ENCODE measurements at places on chromosomes 5 and 9.

DNA sequence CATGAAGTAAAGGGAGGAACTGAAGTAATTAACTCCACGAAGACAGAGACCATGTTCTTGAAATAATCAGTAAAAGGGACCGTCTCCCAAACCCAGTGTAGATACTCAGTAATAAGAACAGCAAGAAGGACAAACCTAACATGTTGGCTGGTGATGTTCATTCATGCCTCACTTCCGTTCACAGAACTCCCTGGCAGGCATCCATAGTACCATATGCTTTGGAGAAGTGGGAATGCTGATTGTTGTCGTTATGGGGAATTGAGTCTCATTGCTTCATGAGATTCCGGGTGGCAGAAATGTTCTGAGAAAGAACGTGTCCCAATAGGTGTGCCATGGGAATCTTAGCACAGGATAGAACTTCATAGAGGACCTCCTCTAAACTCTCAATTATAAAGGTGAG lies 452.3 kb downstream of the ZSWIM6 start:
- no peak for DNase-seq

- DNase-seq = no peak
Measured at GRCh38 chr9:129570450-129571297, 50.2 kb downstream of the C9orf50 start.

DNA sequence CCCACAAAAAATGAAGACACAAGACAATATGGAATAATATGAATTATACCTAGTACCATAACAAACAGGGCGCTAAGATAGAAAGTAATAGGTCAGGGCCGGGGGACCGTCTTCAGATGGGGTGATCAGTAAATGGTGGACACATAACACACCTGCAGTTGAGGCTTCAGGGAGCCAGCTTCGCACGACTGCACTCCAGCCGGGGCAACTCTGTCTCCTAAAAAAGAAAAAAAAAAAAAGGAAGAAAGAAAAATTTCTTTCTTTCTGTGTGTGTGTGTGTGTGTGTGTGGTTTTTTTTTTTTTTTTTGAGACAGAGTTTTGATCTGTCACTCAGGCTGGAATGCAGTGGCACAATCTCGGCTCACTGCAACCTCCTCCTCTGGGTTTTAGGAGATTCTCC lies 75.0 kb upstream of the HSPA9 start:
- DNase-seq = no peak

GRCh38 chr9:23669776-23670175 lies 156.3 kb downstream of the ELAVL2 start:
- DNase-seq = no peak

DNA sequence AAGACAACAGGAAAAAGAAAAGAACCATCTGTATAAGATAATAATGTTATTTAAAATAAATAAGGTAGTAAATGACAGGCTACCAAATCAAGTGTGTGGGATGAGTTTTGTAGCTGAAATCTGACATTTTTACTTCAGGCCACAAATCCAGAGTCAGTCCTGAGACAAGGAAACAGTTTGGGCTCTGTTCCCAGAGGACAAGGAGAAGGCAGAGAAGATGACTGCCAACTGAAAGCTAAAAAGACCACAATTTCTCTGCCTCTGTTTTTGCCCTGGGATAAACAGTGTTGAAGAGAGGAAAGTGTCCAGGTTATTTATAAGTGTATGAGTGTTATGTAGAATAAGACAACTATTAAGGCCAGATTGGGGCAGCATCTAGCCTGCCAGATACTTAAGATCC lies 180.5 kb downstream of the NFIB start:
- DNase-seq = no peak

DNA sequence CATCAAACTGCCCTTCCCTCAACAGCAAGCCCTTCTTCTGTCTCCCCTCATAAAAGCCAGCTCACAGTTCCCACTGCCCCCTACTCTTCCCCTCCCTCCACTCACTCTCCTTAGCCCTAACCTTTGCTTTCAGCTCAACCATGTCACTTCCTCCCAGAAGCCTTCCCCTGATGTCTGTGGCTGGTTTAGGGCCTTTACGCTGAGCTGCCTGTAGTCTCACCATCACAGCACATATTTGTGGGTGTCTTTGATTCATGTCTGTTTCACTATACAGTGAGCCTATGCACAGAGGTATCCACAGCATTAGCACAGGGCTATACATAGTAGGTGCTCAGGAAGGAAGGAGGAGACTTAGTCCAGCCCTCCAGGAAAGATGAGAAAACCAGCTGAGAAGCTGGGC lies 34.7 kb downstream of the C9orf50 start:
- peak; percentile 31 for DNase-seq

DNA sequence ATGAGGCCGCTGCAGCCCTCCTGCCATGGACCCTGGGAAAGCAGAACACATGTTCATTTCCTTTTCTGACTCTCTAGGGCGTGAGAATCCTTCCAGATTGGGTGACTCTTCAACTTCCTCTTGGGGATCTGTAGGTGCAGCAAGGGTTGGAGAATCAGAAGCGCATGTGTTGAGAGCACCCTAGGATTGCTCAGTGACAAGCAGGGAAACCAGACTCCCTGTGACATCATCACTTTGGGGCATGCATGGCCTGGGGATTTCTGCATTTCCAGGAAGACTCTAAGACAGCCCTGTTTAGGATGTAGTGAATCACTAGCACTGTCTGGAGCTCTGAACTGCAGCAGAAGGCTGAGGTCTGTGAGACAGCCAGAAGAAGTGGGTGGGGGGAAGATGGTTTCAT lies 15.1 kb upstream of the LCP2 start:
- DNase-seq = peak; percentile 83

DNA sequence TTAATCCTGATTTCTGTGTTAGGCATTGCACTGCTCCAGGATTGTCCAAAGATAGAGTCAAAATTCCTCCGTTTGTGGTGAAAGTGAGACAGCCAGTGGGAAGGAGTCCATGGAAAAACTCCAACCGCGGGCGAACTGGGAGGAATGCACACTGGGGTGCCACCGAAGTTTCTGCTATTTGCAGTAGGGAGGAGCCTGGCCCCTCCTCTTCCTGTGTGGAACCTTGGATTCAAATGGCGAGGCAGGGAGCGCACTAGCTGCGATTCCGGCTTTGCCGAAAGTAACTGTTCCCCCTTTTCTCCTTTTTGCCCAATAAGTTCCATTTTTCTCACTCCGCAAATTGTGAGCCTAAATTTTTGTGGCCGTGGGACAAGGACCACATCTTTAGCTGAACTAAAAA lies 9.3 kb downstream of the BAAT start:
- no peak for DNase-seq

- no peak for DNase-seq
Measured at GRCh38 chr5:14200312-14200990, 57.3 kb downstream of the TRIO start.

DNA sequence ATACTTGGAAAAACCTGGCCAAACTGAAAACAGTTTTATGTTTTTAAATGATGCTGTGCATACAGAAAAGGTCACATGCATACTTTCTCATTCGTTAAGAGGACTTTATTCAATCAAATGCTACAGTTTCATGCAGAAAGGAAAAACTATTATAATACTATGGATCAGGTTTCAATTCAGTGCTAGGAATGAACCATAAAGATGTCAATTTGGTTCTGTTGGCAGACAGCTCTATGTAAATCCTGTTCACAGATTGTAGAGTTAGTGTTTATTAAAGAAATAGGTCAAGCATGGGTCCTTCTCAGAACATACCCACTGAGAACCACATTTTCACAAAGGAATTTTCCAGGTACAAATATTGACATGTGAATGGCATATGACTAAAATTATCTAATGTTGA lies 57.1 kb downstream of the RETREG1 start:
- DNase-seq = no peak

DNA sequence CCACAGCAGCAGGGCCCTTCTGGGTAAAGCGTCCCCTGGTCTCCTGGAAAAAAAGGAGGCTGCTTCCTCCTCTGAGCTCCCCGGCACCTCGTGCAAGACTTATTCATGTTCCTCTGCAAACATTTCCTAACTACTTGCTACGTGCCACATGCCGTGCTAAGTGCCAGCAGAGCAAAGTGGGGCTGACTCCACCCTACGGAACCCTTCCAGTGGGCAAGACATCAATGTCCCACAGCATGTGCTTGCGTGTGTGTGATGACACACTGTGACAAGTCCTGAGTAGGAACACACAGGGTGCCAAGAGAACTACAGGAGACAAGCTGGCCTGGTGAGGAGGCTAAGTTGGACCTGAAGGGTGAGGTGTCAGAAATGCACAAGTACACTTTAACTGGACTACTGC lies 57.4 kb downstream of the SEMA4D start:
- no peak for DNase-seq

GRCh38 chr9:88933607-88934379 lies 57.5 kb upstream of the S1PR3 start:
- DNase-seq = no peak

- no peak for DNase-seq
Measured at GRCh38 chr9:87063246-87063645, 115.9 kb upstream of the GAS1 start.

DNA sequence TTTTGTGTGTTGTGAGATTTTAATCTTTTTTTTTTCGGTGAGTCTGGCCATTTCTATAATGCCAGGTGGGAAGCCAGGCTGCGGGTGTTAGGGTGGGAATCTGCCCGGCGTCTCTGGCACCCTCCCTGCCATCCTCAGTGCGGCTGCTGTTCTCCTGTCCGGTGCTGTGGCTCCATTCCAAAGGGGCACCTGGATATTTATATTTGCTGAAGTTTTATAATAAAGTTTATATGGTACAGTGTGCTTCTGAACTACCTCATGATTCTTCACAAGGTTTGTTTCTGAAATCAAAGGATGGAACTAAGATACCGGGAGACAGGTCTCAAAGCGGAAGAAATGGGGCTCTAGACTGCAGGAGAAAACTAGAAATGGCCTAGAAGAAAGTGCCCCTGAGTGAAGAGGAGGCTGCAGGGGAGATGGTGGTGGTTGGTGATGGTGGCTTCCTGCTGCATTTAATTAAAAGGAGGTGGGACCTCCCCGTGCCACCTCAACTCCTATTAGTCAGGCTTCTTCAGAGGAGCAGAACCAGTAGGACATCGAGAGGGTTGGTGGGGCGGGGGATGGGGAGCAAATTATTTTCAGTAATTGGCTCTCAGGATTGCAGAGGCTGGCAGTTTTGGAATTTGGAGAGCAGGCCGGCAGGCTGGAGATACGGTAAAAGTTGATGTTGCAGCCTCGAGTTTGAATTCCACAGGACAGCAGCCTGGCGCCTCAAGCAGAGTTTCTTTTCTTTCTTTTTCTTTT lies 102.2 kb upstream of the ICE1 start:
- DNase-seq = no peak

DNA sequence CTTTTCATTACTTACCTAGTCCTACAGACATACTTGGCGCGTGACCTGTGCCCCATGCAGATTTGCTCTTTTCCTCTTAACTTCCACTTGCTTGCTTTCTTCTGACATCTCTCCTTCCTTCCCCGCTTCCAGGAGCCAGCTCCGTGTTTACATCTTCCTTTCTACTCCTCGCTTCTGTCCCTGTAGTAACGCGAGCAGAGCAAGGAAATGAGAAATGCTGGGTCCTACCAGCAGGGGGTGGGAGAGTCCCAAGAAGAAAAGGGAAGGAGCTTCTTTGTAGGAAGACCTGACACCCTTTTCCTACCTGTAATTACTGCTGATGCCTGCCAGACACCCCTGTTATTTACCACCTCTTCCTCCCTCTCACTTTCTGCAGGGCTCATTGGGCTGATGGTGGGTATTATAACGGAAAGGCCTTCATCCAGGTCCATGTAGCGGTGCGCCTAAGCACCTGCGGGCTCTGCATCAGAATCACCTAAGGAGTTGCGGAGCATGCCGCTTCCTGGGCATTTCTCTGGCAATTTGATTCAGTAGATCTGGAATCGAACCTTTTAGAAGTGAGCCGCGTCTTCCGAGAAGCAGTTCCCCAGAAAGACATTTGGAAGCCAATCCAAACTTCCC lies 1260.8 kb upstream of the WWC1 start:
- no peak for DNase-seq

DNA sequence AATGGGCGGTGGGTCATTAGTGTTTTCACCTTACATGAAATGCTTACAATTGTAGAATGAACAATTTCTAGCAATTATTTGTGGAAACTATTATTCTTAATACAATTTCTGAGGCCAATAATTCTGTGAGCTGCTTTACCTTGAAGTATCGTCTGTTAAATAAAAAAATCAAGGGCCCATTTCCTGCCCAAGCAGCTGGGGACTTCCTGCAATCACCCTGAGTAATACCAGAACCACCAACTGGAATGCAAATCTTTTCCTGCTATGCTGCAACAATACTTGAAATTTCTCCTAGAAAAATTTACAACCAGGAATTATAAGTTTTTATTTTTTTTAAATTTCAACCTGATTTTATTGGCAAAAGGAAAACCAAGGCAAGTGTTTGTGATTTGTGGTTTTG lies 52.6 kb downstream of the ADAMTS16 start:
- DNase-seq = no peak

DNA sequence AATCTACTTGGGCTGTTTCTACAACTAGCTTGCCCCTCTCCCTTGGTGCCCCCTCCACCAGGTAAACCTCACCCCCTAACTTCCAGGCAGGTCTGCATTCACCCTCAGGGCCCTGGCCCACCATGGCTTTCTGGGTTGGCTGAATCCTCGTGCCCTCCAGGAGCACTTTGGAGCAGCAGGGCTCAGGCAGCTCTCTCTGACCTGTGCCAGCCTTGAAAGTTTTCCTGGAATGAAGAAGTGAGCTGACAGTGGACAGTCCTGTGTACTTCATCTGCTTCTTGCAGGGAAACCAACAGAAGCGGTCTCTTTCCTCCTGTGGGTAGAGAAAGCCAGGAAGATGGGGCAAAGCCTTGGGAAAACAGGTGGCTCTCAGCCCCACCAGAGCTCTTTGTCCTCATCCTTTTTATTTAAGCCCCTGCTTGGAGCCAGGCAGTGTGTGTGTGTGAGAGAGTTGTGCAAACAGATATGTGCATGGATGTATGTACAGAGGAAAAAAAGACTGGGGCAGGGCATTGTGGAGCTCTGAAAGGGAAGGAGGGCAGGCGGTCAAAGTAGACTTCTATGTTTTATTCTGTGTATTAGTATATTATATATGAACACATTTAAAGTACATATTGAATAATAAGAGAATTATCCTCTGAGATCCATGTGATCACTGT lies 62.3 kb upstream of the SPRY4 start:
- DNase-seq = no peak

- no peak for DNase-seq
Measured at GRCh38 chr5:1760231-1760630, 39.4 kb downstream of the MRPL36 start.

DNA sequence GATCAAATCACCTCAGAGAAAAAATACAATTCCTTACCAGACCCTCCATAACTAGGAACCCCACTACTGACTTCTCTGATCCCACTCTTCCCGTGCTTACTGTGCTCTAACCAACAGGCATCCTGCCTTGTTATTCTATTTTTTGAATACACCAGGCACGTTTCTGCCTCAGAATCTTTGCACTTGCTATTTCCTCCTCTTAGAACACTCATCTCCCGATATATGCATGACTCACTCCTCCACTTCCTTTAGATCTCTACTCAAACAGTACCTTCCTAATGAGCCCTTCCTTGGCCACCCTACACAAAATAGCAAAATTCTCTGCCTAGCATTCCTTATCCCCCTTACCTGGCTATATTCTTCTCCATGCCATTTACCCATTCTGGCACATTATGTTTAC lies 43.9 kb downstream of the MAPKAP1 start:
- no peak for DNase-seq

GRCh38 chr9:123058834-123059233 lies 25.4 kb downstream of the GPR21 start:
- no peak for DNase-seq

GRCh38 chr5:62707131-62707530 lies 128.5 kb downstream of the LRRC70 start:
- DNase-seq = no peak

Measured in CD4-positive, alpha-beta T cell treated with Interleukin-10 for 1 hour (primary cell).